ENCODE measurements at places on chromosomes 7 and 10.

GRCh38 chr10:61172182-61172926, 228.4 kb upstream of the RHOBTB1 start:
- no peak for DNase-seq

- no peak for DNase-seq
Measured at GRCh38 chr7:12635830-12636229, 51.6 kb upstream of the ARL4A start.

GRCh38 chr10:75165684-75166622, 44.6 kb upstream of the VDAC2 start:
- DNase-seq = no peak

GRCh38 chr7:3140834-3141233, 97.2 kb upstream of the CARD11 start:
- DNase-seq = no peak

DNA sequence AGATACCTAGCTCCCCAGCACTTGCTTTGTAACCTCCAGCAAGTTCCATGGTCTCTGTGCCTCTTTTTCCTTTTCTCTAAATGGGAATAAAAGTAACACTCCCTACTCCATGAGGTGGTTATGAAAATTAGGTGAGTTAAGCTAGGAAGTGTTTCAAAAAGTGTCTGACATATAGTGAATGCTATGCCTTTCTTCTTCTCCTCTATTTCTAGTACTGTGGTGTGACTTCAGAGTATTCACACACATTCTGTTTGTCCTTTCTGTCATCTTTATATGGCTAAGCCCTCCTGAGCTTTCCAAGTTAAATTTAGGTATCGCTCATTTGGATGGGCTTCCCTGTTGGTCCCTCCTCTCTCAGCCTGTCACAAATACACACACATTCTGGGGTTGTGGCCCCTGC, 229.7 kb downstream of the EXOC4 start:
- no peak for DNase-seq

GRCh38 chr7:50697748-50698147, 84.9 kb downstream of the GRB10 start:
- DNase-seq = no peak

DNA sequence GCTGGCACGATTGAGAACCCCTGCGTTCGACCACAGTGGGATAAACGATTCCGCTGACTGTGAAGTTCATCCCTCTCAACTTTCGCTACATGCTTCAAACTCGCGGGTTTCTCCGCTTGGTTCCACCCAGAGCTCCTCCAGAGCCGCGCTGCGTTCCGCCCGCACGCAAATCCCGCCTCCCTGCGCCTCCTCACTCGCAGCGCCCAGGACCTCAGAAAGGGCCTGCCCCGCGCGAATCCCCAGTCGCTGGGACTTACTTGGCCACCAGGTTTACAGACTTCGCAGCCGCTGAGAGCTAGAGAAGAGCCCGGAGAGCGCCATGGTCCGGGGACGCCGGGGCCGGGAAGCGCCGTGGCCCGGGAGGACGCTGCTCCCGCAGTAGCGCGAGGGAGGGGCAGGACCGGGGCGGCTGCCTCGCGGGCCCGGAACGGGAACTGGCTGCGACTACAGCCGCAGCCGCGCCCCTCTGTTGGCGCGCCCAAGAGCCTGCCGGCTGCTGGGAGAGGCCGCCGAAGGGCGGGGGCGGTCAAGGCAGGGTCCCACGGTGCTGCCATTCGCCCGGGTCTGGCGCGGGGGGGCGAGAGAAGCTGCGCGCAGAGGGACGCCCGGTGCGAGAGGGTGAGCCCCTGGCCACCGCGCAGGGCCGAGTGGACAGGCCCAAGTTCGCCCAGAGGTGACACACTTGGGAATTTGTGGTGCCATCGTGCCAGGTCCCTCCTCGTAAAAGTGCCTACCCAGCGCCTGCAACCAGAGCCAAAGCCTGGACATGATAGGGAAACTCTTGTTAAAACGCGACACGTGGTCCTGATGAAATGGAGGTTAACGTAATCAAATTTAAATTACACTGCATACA, at the start of gene NOD1:
NOD1 (minus strand) TSS at position 436 of the 853 bp plus-strand sequence. CDS start 21,863 bp downstream, outside the sequence.
- DNase-seq = no peak

GRCh38 chr7:117319181-117319580, 3.7 kb downstream of the WNT2 start:
- DNase-seq = no peak

DNA sequence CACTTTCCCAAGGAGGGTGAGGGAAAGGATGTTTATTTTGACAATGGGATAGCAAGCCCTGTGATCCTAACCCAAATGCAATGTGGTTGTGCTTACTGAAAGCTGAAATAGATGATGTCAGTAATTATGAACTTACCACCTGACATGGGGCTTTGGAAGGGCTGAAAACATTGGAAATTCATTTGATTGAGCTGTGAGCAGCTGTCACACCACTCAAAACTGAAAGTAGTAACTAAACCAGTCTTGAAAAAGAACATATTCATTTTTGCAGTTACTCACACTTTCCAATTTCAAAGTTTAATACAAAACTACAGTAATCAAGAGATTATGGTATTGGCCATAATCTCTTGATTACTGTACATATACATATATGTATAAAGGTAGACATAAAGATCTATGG, 155.5 kb upstream of the HPS1 start:
- no peak for DNase-seq

DNA sequence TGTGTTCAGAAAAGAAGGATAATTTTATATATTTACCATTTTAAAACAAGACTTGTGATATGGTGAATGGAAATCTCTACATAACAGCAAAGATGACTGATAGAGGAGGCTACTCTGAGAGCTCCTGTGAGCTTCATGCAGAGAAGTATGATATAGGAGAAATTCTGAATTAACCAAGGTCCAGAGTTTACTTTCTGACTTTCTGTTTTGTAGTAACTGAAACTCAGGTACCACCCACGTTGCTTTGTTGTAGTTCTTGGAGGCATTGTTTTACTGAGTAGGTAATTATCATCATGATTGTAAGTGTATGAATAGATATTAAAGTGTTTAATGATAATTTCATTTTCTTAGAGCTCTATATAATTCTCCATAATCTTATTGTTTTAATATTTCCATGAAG, 18.0 kb upstream of the SFR1 start:
- DNase-seq = no peak

GRCh38 chr10:116418389-116418788, 9.3 kb upstream of the PNLIPRP3 start:
- DNase-seq = no peak

- no peak for DNase-seq
Measured at GRCh38 chr7:18590744-18591340, 95.3 kb downstream of the HDAC9 start.

DNA sequence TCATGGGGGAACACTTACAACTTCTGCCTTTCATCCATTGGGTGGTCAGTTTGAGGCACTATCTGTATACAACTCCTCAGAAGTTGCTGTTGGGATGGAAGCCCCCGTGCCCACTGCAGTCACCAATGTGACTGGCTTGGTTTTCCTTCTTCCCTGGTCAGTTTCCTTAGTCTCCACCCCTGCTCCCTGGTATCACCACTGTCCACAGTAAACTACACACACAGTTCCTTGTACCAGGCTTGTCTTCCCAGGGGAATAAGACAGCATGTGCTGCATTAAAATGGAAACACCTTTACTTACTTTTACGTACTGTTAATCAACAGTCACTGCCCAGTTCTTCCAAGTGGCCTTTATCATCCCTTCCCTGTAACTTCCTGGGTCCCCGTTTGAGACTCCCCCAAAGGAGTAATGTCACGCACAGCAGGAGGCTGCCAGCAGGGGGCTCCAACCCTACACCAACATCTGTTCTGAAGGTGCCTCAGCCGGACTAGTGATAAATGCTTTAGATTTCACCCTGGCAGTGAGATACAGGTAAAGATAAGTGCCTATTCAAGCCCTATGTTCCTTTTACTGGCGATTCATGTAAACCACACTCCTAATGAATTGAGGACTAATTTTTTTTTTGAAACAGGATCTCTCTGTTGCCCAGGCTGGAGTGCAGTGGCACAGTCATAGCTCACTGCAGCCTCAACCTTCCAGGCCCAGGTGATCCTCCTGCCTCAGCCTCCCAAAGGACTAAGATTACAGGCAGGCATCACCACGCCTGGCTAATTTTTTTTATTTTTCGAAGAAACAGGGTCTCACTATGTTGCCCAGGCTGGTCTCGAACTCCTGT, 45.3 kb upstream of the PIK3AP1 start:
- DNase-seq = no peak

DNA sequence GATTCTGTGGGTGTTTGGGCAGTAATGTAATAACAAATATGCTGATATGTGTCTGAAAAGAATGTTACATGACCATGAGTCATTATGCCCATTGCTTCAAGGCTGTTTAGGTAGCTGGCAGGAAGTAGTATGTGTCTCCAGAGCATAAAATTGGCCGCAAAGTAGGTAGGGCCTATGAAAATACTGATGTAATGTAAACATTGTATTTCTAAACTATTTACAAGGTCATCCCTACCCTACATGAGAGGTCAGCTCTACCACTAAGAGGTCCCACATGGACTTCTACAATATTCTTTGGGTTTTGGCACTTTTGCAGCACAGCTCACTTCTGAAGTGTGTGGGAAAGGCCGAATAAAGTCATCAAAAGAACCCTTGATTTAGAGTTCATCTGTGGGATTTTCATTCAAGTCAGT, 301.9 kb downstream of the AHR start:
- no peak for DNase-seq

GRCh38 chr7:67912437-67912836, 915.8 kb downstream of the TYW1 start:
- no peak for DNase-seq

- no peak for DNase-seq
Measured at GRCh38 chr10:42482411-42482810, 156.0 kb downstream of the ZNF33B start.

GRCh38 chr10:119370972-119371703, 163.8 kb downstream of the GRK5 start:
- DNase-seq = no peak

DNA sequence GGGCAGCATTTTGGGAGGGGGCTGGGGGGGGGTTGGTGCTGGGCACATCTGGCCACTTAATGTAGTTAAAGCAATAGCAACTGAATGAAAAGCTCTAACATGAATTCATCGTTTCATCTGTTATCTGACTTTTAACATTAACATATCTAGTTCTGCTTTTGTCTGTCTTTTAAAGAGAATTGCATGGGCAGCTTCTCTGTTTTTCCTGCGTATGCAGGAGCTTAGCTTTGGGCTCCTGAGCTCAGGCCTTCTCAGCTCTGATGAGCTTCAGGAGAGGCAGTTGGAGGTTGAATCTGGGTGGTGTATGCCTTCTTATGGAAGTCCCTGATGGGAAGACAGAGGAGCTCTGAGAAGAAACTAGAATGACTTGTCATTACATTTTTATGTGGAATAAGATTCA, 58.4 kb downstream of the DNAJB6 start:
- DNase-seq = no peak

DNA sequence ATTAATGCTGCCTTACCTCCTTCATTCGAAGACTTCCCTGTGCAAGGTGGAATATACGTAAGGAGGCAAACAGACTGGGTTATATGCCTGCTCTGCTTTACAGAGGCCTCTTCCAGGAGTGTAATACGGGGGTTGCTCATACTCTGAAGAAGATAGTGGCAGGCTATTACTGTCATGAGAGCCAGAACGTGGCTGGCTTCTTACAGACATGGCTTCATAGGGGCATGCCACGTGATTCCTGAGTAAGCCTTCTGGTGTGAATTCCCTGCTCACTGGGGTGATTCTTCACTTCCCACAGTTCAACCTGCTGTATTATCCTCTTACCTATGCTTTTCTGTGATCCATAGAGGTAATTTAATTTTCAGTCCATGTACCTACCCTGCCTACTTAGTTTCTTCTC, 141.8 kb downstream of the ST7 start:
- no peak for DNase-seq

GRCh38 chr7:388023-388960, 98.3 kb downstream of the FOXL3 start:
- no peak for DNase-seq

DNA sequence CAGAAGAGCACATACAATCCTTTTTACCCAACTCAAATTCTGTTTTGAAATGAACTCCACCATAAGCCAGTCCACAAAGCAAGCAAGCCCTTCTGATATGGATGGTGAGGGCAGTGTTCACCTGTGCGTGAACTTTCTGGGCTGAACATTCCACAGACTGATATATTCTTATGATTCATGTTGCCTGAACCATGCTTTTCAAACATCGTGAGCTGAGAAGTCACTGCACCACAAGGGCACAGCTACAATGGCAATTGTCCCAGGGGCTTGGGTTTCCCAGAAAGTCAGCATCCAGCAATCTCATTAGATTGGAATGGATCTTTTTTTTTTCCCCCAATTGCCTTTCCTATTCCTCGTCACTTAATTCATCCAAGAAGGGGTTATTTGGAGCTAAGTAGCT, 86.9 kb upstream of the ZNF438 start:
- no peak for DNase-seq

GRCh38 chr7:8564281-8564680, 130.9 kb downstream of the NXPH1 start:
- no peak for DNase-seq

- DNase-seq = no peak
Measured at GRCh38 chr10:88926566-88927415, 25.8 kb downstream of the ACTA2 start.

GRCh38 chr7:24052572-24053260, 231.3 kb upstream of the NPY start:
- no peak for DNase-seq

DNA sequence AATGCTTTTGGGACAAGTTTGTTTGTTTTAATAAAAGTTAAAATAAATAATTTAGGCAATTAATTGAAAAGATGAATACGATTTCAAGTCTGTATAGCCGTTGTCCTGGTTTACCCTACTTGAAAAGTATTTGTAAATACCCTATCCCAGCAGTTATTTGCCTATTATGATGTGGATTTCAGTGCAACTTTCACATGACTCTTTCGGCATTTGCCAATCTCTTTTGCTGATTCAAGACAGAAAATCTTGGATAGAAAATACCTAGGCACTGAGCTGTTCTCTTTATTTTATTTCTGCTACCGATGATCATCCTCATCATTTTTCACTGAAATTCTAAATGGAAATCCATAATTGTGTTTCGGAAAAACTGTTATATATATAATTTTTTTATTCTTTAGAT, 125.9 kb upstream of the FZD8 start:
- no peak for DNase-seq

DNA sequence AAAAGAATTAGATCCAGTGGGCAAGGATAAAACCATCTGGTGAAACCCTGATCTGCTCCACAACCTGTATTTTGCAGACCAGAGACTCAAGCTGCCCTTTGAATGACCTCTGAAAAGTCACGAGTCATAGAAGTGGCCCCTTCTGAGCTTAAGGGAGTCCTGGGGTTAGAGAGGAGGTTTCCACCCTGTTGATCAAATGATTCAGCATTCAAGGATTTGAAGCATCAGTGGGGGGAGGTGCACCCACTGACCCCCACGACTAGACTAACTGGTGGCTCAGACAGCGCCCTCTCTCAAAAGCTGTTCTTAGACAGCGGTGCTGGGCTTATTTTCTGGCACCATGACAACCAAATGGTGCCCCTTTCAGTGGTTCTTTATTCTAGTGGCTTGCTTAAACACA, 44.3 kb downstream of the PLCE1 start:
- no peak for DNase-seq

GRCh38 chr7:38453168-38453567, 178.0 kb downstream of the AMPH start:
- no peak for DNase-seq

Measured in cortex of kidney (tissue), 1 donor.